Transverse colon (tissue), 4 donors: ENCODE measurements at places on chromosomes 4 and X. TPM values are rescaled to one million over a fixed set of nuclear protein-coding genes. Genes with fewer than 3 reads are reported as not detected.
A peak's percentile ranks its signal among the peaks of the same experiment; 100 is the strongest.

DNA sequence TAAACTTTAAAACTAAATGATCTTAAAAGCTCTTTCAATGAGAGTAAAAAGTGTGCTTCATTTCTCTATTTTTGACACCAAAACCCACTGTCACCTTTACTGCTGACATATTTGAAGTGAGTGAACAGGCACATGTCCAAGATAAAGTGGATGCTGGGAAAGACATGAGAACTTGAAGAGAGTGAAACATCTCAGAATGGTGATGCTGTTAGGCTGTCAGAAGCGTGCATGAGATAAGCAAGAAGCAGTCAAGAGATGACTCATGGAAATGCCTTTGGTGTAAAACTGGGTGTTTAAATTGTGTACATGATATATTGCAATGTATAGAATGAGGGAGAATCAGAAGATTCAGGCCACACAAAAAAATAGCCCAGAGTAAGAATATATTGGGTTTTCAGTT lies 21.8 kb upstream of the GBA3 start:
- no peaks in the 10 kb centered on the region for H3K27me3 ChIP-seq
- H3K27ac ChIP-seq = no peak overlapping the region
- no peak for DNase-seq
- no peak overlapping the region for H3K4me3 ChIP-seq

DNA sequence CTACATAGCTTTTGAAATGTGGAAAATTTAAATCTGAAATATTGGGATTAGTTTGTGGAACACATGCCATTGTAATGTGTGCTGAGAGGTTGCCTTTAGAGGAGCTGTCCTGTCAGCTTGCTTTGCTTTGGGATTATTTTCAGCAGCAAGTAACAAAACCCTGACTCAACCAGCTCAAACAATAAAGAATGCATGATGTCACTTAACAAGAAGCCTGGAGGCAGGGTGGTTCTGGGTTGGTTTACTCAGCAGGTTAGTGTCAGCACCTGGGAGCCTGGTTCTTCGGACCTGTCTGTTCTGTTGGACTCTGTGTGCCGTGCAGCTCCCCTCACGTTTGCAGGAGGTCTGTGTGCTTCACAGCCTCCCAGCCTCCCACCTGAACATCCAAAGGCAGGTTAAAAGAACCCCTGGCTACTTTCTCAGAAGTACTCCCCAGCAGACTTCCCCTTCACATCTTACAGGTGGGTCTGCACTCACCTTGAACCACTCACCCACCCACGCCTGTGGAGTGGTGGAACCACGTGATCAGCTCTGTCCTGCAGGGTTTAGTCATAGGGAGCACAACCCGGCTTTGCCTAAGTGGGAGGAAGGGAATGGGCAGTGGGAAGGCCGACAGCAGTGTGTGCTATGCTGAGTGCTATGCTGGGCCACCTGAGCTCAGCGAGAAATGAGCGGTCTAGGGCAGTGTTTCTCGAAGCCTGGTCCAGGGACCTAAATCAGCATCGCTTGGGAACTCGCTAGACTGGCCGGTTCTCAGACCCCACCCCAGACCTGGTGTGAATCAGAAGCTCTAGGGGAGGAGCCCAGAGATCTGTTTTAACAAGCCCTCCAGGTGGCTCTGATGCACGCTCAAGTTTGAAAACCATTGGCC lies 20.4 kb downstream of the TMEM131L start:
- no peak overlapping the region for H3K4me3 ChIP-seq
- H3K27me3 ChIP-seq = no peaks in the 10 kb centered on the region
- DNase-seq = no peak
- peak overlapping the region; percentile 78 for H3K27ac ChIP-seq
- no peaks in the 10 kb centered on the region for H3K36me3 ChIP-seq
- H3K4me1 ChIP-seq = peaks cover 39% of the 10 kb centered on the region

DNA sequence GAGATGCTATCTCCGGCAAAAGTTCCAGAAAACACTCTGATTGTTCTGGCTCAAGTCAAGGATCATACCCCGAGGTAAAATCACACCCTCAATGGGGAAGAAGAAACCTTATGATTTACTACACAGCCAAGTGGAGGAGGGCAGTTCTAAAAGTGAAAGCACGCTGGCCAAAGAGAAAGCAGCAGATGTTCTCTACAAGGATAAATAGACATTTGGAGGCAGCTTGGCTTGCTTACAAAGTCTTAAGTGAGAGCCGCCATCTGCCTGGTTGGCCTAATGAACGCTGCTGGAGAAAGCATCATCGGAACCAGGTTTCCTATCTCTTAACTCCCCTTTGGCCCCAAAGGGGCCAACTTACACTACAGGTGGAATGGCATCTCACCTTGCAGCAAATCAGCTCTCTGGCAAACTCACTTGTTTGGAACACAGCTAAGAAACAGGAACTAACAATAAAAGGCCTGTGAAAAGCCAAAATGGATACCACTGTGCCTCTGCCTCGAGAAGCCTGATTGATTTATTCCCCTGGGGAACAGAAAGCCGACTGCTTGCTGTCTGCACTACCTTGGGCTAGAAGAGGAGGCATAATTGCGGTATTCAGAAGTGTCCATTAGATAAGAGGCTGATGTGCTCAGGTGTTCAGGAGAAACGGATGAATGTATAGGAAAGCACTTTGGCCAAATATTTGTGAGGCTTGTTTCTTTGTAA lies 22.8 kb downstream of the FRAS1 start:
- no peaks in the 10 kb centered on the region for H3K36me3 ChIP-seq
- no peaks in the 10 kb centered on the region for H3K27me3 ChIP-seq
- H3K4me3 ChIP-seq = no peak overlapping the region

Gene F8
- 1.2 TPM for total RNA-seq

DNA sequence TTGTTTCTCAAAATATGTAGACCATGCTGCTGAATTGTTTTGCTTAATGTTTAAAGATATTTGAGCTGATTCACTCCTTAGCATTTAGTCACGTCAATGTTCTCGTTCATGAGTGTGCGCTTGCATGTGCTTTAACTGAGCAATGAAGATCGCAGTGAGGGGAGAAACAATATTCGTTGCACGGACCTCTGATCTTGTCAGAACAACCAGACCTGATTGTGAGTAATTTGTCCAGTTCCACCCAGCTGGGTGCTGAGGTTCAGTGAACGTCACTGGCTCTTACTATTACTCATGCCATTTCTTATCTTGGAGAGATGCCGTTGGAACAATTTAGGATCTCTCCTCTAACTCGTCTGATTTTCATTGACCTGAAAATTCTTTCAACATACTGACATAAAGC lies 15.0 kb upstream of the PRKX start:
- H3K36me3 ChIP-seq = no peaks in the 10 kb centered on the region
- no peaks in the 10 kb centered on the region for H3K4me1 ChIP-seq
- no peak for DNase-seq
- H3K27ac ChIP-seq = no peak overlapping the region
- no peak overlapping the region for H3K4me3 ChIP-seq
